Mesothelial cell of epicardium (in vitro differentiated cells): ENCODE measurements at places on chromosomes 4 and X. TPM values are rescaled to one million over a fixed set of nuclear protein-coding genes. Genes with fewer than 3 reads are reported as not detected.
A peak's percentile ranks its signal among the peaks of the same experiment; 100 is the strongest.

- H3K27me3 ChIP-seq: no peaks in the 10 kb centered on the region
- no peaks in the 10 kb centered on the region for H3K36me3 ChIP-seq
- H3K27ac ChIP-seq: no peak overlapping the region
- no peaks in the 10 kb centered on the region for H3K4me1 ChIP-seq
- H3K4me3 ChIP-seq: no peak overlapping the region
Observed at GRCh38 chrX:95218976-95219375, 1465.7 kb upstream of the DIAPH2 start.

EGFL6 gene
- 8.4 to 12.3 TPM (median 11.3 TPM) in 3 replicates for total RNA-seq

GRCh38 chr4:108249397-108249796 lies 80.7 kb upstream of the LEF1 start:
- DNase-seq: no peak
- H3K4me3 ChIP-seq: no peak overlapping the region

- peaks cover 13% of the 10 kb centered on the region for H3K4me1 ChIP-seq
- no peak for DNase-seq
- peak overlapping the region; percentile 50 for H3K27ac ChIP-seq
- H3K4me3 ChIP-seq: no peak overlapping the region
Observed at GRCh38 chr4:107219681-107220080, 183.6 kb upstream of the DKK2 start.

DNA sequence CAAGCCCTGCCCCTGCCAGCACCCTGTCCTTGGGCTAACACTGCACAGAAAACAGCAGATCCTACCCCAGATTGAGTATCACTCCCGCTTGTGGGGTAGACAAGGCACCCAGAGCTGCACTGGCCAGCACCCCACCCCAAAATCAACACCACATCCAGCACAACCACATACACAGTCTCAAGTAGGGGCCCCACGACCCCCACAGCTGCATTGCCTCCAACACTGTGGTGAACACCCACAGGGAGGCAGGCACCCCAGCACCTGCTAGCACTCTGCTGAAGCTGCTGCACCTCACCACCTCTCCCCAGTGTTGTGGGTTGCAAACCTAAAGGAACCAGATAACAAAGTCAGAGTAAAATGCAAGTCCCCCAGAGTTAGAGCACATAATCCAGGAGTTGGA lies 589.9 kb downstream of the PCDH19 start:
- no peak for DNase-seq
- H3K27ac ChIP-seq: no peak overlapping the region
- H3K36me3 ChIP-seq: no peaks in the 10 kb centered on the region
- no peaks in the 10 kb centered on the region for H3K27me3 ChIP-seq
- H3K4me3 ChIP-seq: no peak overlapping the region
- H3K4me1 ChIP-seq: no peaks in the 10 kb centered on the region

DNA sequence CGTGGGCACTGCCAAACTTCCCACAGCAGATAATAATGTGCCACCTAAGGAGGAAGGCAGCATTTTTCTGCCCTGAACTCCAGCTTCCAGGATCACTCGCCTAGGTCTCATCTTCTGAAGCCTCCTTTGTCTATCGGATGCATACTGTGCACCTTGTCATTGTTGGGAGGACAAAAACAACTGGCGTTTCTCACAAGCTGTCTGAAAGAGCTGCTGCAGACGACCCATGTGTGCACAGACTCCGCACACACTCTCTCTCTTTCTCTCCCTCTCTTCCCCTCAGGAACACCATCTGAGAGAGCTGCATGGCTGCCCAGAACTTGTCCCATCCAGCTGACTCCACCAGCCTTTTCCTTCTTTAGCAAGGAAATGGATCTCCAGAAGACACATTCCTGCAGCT lies 83.0 kb downstream of the MAML3 start:
- H3K36me3 ChIP-seq: no peaks in the 10 kb centered on the region
- H3K4me3 ChIP-seq: no peak overlapping the region
- peaks cover 23% of the 10 kb centered on the region for H3K4me1 ChIP-seq

GRCh38 chr4:81427344-81427821 lies 44.3 kb downstream of the RASGEF1B start:
- no peak overlapping the region for H3K27ac ChIP-seq
- no peaks in the 10 kb centered on the region for H3K27me3 ChIP-seq
- peaks cover 12% of the 10 kb centered on the region for H3K36me3 ChIP-seq
- peaks cover 2% of the 10 kb centered on the region for H3K4me1 ChIP-seq
- no peak for DNase-seq

DNA sequence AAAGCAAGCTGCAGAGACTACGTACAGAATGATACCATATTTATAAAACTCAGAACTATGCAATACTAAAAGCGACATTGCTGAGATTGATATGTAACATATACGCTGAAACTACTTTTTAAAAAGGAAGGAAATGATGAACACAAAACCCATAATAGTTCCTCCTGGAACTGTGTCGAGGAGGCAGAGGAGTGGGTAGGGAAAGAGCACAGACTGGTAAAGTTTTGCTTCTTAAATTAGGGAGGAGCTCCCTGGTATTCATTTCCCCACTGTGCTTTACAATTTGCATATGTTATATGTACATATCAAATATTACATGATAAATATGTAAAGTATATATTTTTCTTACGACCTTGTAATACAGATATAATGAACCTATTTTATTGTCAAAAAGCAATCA lies 13.9 kb downstream of the UFSP2 start:
- H3K36me3 ChIP-seq: peaks cover 33% of the 10 kb centered on the region
- H3K4me3 ChIP-seq: no peak overlapping the region
- H3K4me1 ChIP-seq: no peaks in the 10 kb centered on the region
- DNase-seq: no peak
- no peak overlapping the region for H3K27ac ChIP-seq

GRCh38 chrX:110001740-110002299 lies 1.1 kb upstream of the TMEM164 start:
- peak overlapping the region; percentile 82 for H3K4me3 ChIP-seq
- H3K27ac ChIP-seq: peak overlapping the region; percentile 92
- DNase-seq: no peak
- H3K27me3 ChIP-seq: no peaks in the 10 kb centered on the region

GRCh38 chr4:145167887-145168286 lies 12.5 kb downstream of the OTUD4 start:
- no peak for DNase-seq
- peaks cover 35% of the 10 kb centered on the region for H3K36me3 ChIP-seq
- H3K4me1 ChIP-seq: no peaks in the 10 kb centered on the region
- H3K27ac ChIP-seq: no peak overlapping the region

DNA sequence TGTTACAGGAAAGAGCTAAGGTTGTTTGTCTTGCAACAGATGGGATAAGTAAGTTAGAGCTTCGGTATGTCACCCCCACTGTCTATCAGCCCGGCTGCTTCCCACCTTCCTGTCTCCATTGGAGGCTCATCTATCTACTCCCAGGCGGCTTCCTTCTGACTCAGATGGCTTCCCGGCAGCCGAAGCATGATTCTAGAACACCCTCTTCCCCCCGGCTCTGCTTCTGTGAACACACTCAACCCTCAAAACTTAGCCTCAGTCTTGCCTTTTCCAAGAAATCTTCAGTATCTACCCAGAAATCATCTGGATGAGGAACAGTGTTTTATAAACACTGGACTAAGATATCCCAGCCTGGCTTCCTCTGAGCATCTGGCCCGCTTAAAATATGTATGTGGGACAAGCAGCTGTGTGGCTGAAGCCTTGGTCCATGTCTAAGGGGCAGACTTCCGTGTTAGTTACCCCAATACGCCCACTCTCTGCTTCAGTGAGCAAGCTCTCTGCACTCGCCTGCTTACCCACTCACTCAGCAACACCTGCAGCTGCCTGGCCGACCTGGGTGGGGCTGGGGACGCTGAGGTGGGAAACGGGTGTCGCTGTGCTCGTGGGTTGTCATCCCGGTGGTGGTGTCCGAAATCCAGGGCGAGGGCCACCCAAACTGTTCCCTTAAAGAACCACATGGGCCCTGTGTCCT lies 12.0 kb upstream of the SLC2A9 start:
- peaks cover 38% of the 10 kb centered on the region for H3K4me1 ChIP-seq
- DNase-seq: no peak
- no peaks in the 10 kb centered on the region for H3K36me3 ChIP-seq
- H3K4me3 ChIP-seq: no peak overlapping the region

SERTM2 gene
- total RNA-seq: 3.6 to 3.8 TPM (median 3.7 TPM) in 3 replicates

ZNF157 gene
- 0.68 to 1.1 TPM (median 0.69 TPM) in 3 replicates for total RNA-seq

DNA sequence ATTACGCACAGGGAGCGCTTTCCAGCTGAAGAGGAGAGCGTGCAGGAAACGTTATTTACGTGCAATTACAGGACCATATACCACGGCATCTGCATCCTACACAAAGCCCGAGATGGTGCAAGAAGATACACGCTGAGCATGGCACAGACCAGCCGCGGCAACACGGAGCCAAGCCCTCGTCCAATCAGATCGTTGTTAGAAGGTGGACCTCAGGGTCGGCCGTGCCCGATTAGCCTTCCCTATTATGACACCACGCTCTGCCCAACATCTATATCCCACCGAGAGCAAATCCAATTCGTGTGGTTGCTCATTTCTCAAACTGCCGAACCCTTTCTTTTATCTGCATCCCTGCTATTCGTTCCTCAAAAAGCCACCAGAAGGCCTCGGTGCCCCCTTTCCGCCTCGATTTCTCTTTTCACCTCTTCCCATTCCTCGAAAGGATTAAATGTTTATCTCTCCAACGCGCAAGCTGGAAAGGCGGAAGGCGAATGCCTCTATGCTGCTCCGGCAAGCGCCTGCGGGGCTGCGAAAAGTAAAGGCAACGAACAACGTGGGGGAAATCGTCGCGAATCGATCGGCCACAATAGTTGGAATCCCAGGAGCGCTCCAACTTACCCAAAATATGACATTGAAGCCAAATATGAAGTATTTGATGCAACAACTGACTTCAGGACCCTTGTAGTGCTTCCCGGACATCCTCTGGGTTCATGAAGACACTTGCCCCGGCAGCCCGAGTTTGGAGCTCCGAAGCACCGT lies 702 bp downstream of the TSPAN5 start:
- H3K27ac ChIP-seq: peak overlapping the region; percentile 28
- H3K4me3 ChIP-seq: peak overlapping the region; percentile 70
- H3K4me1 ChIP-seq: peaks cover 32% of the 10 kb centered on the region
- H3K27me3 ChIP-seq: peaks cover 69% of the 10 kb centered on the region

DNA sequence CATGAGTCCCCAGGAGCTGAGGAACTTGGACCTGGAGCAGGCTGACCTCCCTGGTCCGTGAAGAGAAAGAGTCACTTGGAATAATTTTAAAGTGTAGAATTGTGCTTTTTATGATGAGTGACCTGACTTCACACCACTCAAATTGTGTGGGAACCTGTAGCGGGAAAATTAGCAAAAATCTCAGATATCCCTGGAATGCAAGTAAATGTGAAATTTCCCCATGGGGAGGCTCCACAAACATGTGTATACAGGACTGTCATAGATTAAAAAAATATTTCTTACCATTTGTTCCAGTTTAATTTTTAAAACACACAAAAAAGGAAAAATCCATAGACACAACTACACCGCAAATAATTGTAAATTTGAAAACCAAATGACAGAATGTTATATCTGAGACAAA lies 1079.6 kb upstream of the PABPC4L start:
- no peaks in the 10 kb centered on the region for H3K27me3 ChIP-seq
- H3K36me3 ChIP-seq: no peaks in the 10 kb centered on the region
- H3K27ac ChIP-seq: no peak overlapping the region
- no peak overlapping the region for H3K4me3 ChIP-seq

- H3K4me1 ChIP-seq: peaks cover 3% of the 10 kb centered on the region
- no peaks in the 10 kb centered on the region for H3K36me3 ChIP-seq
- H3K27ac ChIP-seq: no peak overlapping the region
- H3K4me3 ChIP-seq: no peak overlapping the region
- no peaks in the 10 kb centered on the region for H3K27me3 ChIP-seq
Observed at GRCh38 chrX:39445336-39445735, 644.1 kb downstream of the MID1IP1 start.

- H3K27me3 ChIP-seq: no peaks in the 10 kb centered on the region
- H3K36me3 ChIP-seq: peaks cover 20% of the 10 kb centered on the region
- H3K4me1 ChIP-seq: peaks cover 13% of the 10 kb centered on the region
Observed at GRCh38 chrX:108165383-108166111, 74.0 kb downstream of the ATG4A start.

GRCh38 chr4:84312426-84313012 lies 186.6 kb downstream of the NKX6-1 start:
- H3K27me3 ChIP-seq: peaks cover 42% of the 10 kb centered on the region
- H3K4me3 ChIP-seq: no peak overlapping the region
- H3K27ac ChIP-seq: no peak overlapping the region
- no peaks in the 10 kb centered on the region for H3K4me1 ChIP-seq

GRCh38 chrX:17738737-17739535 lies 1.6 kb downstream of the SCML1 start:
- H3K4me1 ChIP-seq: peaks cover 14% of the 10 kb centered on the region
- peak overlapping the region; percentile 75 for H3K4me3 ChIP-seq
- H3K27me3 ChIP-seq: no peaks in the 10 kb centered on the region
- no peaks in the 10 kb centered on the region for H3K36me3 ChIP-seq
- no peak for DNase-seq

GRCh38 chrX:66012094-66012534 lies 27.8 kb downstream of the VSIG4 start:
- H3K4me1 ChIP-seq: peaks cover under 1% of the 10 kb centered on the region
- no peaks in the 10 kb centered on the region for H3K36me3 ChIP-seq
- no peaks in the 10 kb centered on the region for H3K27me3 ChIP-seq
- H3K27ac ChIP-seq: no peak overlapping the region
- DNase-seq: no peak
- H3K4me3 ChIP-seq: no peak overlapping the region

GRCh38 chrX:71366674-71367256 lies 608 bp downstream of the TAF1 start:
- peak overlapping the region; percentile 97 for H3K4me3 ChIP-seq
- peaks cover 7% of the 10 kb centered on the region for H3K4me1 ChIP-seq
- DNase-seq: no peak
- peaks cover 7% of the 10 kb centered on the region for H3K36me3 ChIP-seq
- no peaks in the 10 kb centered on the region for H3K27me3 ChIP-seq

DNA sequence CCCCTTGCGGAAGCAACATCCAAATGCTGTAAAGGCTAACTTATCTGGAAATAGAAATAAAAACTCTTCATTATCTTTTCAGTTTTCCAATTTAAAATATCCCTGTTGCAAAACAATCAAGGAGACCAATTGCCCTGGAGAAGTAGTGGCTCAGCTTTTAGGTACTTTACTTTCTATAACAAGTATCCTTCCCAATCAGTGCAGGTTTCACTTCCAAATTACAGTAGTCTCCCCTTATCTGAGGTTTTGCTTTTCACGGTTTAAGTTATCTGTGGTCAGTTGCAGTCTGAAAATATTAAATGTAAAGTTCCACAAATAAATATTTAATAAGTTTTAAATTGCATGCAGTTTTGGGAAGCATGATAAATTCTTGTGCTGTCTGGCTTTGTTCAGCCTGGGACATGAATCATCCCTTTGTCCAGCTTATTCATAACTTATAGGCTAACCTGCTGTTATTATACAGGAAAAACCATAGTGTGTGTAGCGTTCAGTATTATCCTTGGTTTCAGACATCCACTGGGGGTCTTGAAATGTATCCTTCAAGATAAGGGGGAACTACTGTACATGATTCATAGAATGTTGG lies 973.1 kb upstream of the GRID2 start:
- H3K27ac ChIP-seq: no peak overlapping the region
- DNase-seq: no peak
- H3K4me3 ChIP-seq: no peak overlapping the region
- no peaks in the 10 kb centered on the region for H3K4me1 ChIP-seq

GRCh38 chrX:118904218-118904617 lies 70.2 kb upstream of the LONRF3 start:
- H3K27me3 ChIP-seq: peaks cover 27% of the 10 kb centered on the region
- H3K4me3 ChIP-seq: no peak overlapping the region
- H3K27ac ChIP-seq: no peak overlapping the region
- H3K4me1 ChIP-seq: no peaks in the 10 kb centered on the region
